ENCODE measurements at places on chromosomes 11 and 22. TPM values are rescaled to one million over a fixed set of nuclear protein-coding genes. Genes with fewer than 3 reads are reported as not detected.

GRCh38 chr22:24982301-24983056 lies 30.0 kb downstream of the KIAA1671 start:
- H3K27ac ChIP-seq = no peak overlapping the region
- no peaks in the 10 kb centered on the region for H3K27me3 ChIP-seq
- no peak for DNase-seq
- H3K36me3 ChIP-seq = no peaks in the 10 kb centered on the region
- no peak overlapping the region for H3K4me3 ChIP-seq

GRCh38 chr22:36577019-36577418 lies 48.1 kb upstream of the EIF3D start:
- H3K4me3 ChIP-seq = no peak overlapping the region
- H3K4me1 ChIP-seq = no peaks in the 10 kb centered on the region
- H3K36me3 ChIP-seq = no peaks in the 10 kb centered on the region
- no peak overlapping the region for H3K27ac ChIP-seq

DNA sequence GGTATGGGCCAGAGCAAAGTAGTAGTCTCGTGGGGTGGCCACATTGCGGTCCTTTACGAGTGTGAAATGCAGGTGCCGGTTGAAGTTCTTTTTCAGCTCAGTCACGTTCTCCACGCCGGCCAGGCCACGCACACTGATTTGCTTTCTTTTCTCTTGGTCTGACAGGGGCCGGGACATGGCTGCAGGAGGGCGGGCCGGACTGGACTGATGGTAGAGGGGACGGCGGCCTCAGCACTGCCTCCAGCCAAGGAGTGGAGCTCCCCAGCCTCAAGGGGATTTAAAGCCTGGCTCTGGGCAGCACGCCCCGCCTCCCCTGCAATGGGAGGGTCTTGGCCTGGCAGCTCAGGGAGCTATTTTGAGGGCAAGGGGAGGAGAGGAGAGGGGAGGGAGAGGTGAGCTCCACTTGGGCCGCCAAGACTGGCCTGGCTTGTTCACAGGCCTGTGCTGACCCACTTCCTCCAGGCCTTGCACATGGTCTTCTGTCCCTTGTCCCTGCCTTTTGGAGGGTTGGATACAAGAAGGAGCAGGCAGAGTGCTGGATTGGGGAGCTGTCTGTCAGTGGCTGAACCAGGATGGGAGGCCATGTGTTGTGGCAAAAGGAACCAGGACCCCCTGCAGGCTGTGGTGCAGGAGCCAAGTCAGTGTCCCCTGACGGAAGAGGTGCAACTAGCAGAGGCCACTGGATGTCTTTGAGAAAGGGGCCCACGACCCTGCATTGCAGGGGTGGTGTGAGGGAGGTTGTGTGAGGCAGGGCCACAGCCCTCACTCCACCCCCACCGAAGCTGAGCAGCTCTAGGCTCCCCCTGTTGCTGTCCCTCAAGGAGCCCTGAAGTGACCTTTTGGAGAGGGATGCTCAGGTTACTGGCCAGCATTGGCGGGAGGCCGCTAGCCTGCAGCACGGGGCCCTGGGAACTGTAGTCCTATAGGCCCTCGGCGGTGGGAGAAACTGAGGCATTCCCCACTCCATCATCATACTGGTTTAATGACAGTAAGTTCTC lies at the start of gene PYGM:
PYGM (minus strand) TSS at position 253 of the 998 bp plus-strand sequence; CDS start at position 177, 76 bp downstream.
- peaks cover 31% of the 10 kb centered on the region for H3K36me3 ChIP-seq
- DNase-seq = no peak
- H3K27ac ChIP-seq = peak within 1 kb of the TSS; percentile 56
- peaks cover 94% of the 10 kb centered on the region for H3K4me1 ChIP-seq

DNA sequence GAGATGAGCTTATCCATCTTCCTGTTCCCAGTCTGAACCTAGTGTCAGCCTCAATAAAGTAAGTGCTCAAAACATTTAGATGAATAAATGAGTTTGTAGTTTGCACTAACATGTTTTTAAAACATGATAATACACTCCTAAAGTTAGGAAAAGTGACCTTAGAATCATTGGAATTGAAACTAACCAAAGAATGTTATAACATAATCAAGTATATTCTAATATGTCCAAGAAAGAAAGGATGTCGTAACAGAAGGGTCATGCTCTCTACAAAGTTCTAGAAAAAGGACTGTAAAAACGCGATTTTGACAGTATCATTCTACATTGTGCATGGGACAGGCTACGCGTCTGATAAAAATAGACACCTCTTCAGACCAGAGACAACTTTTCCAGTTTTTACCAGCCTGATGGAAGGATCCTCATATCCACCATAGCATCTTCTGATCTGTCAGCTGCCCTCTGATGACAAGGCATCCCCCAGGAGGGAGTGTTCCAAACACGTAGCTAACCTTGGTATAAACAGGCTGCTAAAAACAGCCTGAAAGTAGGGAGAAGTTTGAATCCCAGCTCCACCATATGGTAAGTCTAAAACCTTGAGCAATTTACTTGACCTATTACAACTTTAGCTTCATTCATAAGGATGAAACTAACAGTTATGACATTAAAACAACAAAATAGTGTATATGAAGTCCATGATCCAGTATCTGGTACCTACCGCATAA lies 30.2 kb downstream of the CLMP start:
- no peak for DNase-seq
- H3K27me3 ChIP-seq = no peaks in the 10 kb centered on the region
- H3K4me1 ChIP-seq = no peaks in the 10 kb centered on the region
- H3K27ac ChIP-seq = no peak overlapping the region
- H3K4me3 ChIP-seq = no peak overlapping the region

DNA sequence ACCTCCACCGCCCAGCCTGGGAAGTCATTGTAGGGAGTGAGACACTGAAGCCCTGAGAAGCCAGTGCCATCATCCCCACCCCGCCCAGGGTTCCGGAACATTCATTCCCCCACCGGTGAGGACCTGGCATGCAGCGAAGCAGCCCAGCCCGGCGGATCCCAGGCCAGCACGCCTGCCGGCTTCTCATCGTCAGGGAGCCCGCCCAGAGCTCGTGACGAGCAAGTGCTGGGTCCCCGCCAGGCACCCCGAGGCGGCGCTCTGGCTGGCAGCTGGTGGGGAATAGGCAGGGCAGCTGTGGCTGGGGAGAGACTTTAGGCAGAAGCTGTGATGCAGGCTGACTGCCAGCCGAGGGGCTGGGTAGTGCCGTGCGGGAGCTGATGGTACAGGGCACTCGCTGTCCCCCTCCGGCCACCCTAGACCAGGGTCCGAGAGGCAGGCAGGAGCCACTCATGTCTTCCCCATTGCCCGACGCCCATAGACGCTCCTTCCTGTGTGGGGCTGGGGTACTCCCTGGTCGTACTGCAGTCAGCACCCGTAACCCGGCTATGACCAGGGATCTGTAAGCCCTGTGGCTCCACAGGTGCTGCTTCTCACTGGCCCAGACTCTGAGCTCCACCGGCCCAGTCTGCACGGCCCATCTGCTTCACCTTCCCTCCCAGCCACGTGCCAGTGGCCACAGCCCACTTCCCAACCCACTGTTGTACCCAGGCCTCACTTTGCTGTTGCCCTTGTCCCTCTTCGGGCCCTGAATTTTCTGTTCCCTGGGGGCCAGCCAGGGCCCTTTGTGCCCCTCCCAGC lies 24.5 kb upstream of the CABP7 start:
- H3K4me3 ChIP-seq = no peak overlapping the region
- H3K27me3 ChIP-seq = no peaks in the 10 kb centered on the region
- peaks cover 14% of the 10 kb centered on the region for H3K4me1 ChIP-seq
- DNase-seq = no peak
- H3K27ac ChIP-seq = no peak overlapping the region
- H3K36me3 ChIP-seq = peaks cover 30% of the 10 kb centered on the region

GRCh38 chr11:120940160-120940848 lies 83.6 kb upstream of the TBCEL start:
- H3K27me3 ChIP-seq = no peaks in the 10 kb centered on the region
- H3K4me1 ChIP-seq = no peaks in the 10 kb centered on the region
- no peak overlapping the region for H3K27ac ChIP-seq
- no peaks in the 10 kb centered on the region for H3K36me3 ChIP-seq

DNA sequence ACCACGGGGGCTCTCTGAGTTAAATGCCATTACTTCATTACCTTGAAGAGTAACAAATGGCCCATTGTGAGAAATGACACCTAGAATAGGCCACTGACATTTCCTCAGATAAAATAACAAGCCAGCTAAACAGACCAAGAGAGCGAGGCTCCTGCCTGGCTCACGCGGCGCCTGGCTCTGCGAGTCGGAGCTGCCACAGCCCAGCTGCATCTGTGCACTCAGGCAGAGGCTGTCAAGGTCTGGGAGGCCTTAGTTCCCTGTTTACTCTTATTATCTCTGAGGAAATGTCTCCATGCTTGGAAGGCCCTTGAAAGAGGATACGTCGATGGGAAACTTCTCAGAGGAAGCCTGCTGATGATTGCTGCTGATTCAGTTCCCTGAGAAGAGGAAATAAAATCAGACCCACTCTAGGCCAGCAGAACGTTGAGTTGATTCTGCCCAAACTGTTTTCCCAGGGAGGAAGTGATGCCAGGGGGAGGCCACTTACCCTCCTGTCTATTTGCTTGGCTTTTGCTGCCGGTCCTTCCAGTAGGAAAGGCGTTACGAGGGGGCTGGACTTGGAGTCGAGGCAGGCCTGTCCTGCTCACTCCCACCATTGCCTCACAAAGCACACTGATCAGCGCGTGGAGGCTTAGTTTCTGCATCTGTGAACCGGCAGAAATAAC lies 208.8 kb downstream of the TBC1D22A start:
- H3K27ac ChIP-seq = no peak overlapping the region
- H3K4me1 ChIP-seq = peaks cover 7% of the 10 kb centered on the region
- DNase-seq = no peak
- peaks cover 6% of the 10 kb centered on the region for H3K36me3 ChIP-seq
- H3K4me3 ChIP-seq = no peak overlapping the region
- H3K27me3 ChIP-seq = no peaks in the 10 kb centered on the region

DNA sequence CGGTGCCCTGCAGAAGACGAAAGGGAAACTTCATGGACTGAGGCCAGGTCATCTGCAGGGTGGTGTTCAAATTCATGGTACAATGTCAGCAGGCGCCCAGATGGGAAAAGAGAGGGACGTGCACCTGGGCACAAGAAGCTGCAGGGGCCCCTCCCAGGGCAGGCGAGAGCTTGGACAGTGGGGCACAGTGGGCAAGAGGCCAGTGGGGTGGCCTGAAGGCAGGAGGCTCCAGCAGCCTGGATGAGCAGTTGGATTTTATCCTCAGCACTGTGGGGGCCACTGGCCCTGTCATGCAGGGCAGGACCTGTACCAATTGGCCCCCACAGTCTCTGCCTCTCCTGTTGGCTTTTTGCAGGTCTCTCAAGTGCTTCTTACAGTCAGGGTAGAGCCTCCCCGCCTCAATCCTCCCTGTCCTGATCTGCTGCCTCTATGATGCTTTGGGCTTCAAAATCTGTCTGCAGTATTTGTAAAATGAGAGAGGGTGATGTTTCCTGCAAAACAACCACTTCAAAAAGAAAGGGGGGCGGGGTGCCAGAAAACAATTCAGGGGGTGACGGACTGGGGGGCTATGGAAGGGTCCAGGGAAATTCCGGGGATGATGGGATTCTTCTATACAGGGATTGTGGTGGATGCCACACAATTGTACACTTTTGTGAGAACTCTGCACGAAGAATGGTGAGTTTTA lies 1.7 kb upstream of the BID start:
- DNase-seq = no peak
- peak overlapping the region; percentile 96 for H3K27ac ChIP-seq
- H3K4me1 ChIP-seq = peaks cover 27% of the 10 kb centered on the region
- no peaks in the 10 kb centered on the region for H3K27me3 ChIP-seq
- no peaks in the 10 kb centered on the region for H3K36me3 ChIP-seq

DNA sequence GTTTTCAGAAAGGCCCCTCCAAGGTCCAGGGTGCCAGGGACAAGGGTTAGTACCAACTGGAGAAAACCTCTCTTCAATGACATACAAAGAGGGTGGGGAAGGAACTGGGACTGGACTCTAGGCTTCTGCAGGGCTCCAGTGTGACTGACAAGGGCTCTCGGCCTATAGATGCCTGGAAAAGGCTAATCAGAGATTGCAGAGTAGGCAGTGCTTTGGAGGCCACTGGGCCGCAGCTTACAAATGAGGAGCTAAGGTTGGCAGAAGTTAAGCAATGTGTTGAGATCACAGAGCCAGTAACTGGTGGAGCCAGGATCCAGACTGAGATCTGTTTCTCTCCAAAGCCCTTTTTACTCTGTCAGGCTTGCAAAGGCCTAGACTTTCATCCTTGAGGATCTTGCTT lies 7.4 kb upstream of the DGKZ start:
- H3K27ac ChIP-seq = no peak overlapping the region
- no peak for DNase-seq
- H3K4me1 ChIP-seq = peaks cover 79% of the 10 kb centered on the region
- H3K27me3 ChIP-seq = no peaks in the 10 kb centered on the region
- peaks cover 4% of the 10 kb centered on the region for H3K36me3 ChIP-seq

- H3K27me3 ChIP-seq = no peaks in the 10 kb centered on the region
- H3K27ac ChIP-seq = no peak overlapping the region
- no peaks in the 10 kb centered on the region for H3K36me3 ChIP-seq
- no peak overlapping the region for H3K4me3 ChIP-seq
These were observed 128.7 kb downstream of the DDX10 start for GRCh38 chr11:108793611-108794010.

DNA sequence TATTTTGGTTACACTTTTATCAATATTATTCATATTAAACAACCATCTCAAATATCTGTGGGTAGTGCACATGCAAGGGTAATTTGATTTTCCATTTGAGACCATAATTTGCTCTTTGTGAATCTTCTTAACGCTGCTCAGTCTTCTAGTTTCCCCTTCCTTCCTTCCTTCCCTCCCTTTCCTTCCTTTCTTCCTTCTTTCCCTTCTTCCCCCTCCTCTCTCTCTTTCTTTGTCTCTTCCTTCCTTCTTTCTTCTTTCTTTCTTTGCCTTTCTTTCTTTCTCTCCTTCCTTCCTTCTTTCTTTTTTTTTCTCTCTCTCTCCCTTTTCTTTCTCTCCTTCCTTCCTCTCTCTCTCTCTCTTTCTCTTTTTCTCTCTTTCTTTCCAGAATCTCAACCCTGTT lies 4.1 kb upstream of the RNF26 start:
- no peak overlapping the region for H3K4me3 ChIP-seq
- H3K27ac ChIP-seq = no peak overlapping the region
- DNase-seq = no peak

DNA sequence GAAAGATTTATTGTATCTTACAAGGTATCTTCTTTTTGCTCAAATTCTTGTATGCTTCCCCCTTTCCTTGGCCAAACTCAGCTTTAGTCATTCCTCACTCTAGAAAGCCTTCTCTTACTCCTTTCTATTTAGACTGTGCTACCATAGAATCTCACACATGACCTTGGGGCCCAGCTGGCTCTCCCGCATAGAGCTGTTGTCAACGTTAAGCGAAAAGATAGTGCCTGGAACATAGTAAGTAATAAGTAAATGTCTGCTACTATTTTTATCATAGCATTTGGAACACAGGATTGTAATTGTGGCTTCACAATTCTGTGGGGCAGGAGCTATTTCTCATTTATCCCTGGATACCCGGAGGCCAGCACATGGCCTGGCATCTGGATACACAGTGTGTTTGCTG lies 38.9 kb upstream of the OR4B1 start:
- H3K27ac ChIP-seq = no peak overlapping the region
- H3K27me3 ChIP-seq = no peaks in the 10 kb centered on the region
- peaks cover 10% of the 10 kb centered on the region for H3K4me1 ChIP-seq
- H3K36me3 ChIP-seq = no peaks in the 10 kb centered on the region
- DNase-seq = no peak

- no peak for DNase-seq
- peak overlapping the region; percentile 55 for H3K27ac ChIP-seq
- H3K4me1 ChIP-seq = peaks cover 97% of the 10 kb centered on the region
- H3K36me3 ChIP-seq = no peaks in the 10 kb centered on the region
- H3K27me3 ChIP-seq = no peaks in the 10 kb centered on the region
These were observed 60.0 kb downstream of the MED15 start for GRCh38 chr22:20567371-20567847.

OR5P2 gene
- total RNA-seq = not detected

SHANK2 gene
- total RNA-seq = 0.15 TPM

NAALAD2 gene
- total RNA-seq = not detected

ACR gene
- total RNA-seq = not detected

SCGB2A2 gene
- total RNA-seq = not detected

CNGA4 gene
- total RNA-seq = 0.36 TPM

TTC36 gene
- total RNA-seq = 1.0 TPM

NXPE4 gene
- total RNA-seq = not detected

OSBP2 gene
- total RNA-seq = 2.5 TPM

HBG1 gene
- 1.8 TPM for total RNA-seq

SIK3 gene
- total RNA-seq = 56.3 TPM

All from T-cell (primary cell).